ENCODE measurements at places on chromosomes 7 and 10. TPM values are rescaled to one million over a fixed set of nuclear protein-coding genes. Genes with fewer than 3 reads are reported as not detected.

Gene CPN1
- not detected for total RNA-seq

Gene JCAD
- 62.0 TPM for total RNA-seq

Gene PPP1R9A
- 15.6 TPM for total RNA-seq

Gene CTAGE6
- 0.17 TPM for total RNA-seq

DNA sequence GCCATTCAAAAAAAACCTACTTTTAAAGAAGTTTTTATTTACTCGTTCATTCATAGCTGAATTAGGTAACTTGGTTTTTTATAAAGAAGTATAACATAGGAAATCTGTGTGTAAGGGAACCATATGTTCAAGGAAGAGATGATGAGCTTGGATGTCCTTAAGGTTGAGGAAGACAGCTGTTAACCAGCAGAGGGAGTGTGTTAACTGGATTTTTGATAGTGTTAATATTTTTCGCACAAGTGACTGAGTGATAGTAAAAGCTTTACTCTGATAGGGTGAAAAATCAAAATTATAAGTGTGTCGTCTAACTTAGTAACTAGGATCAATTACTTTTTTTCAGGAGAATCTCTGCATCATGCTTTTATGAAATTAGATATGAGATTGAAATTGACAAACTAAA is 134.7 kb downstream of the ARL5B start:
- peak; percentile 71 for DNase-seq

GRCh38 chr7:157769526-157770215 is 432.9 kb downstream of the DNAJB6 start:
- no peak for DNase-seq

- peak; percentile 85 for DNase-seq
These were observed 56.7 kb downstream of the MKI67 start for GRCh38 chr10:128069351-128070051.

Data from A673 (cell line).